ENCODE measurements at places on chromosomes 16 and 17.

DNA sequence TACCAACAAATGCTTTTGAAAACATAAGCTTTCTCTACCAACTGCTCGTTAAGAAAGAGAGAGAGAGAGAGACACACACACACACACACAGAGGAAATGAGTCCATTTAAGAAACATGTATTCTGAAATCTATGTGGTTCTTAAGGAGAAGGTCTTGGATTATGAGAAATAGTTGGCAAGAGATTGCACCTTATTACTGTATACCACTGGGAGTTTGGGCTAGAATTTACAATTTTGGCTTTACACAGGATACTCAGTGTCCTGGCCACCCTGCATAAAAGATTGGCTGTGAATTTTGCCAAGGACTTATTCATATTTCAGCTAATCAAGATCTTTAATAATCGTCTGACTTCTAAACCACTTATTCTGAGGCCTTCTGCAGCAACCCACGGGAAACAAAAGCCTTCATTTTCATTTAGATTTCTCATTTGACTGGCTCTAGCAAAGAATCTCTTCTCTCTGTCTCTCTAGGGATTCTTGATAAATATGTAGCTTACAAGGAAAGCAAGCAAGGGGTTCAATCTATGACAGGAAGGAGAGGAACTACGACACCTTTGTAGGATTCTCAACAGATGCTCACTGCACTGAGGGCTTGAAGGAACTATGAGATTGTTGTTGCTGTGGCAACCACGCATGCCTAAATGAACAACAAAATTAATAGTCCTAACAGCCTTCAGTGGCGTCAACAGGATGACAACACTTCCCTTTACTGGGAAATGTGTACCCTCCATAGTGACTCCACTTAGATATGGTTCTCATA, 75.3 kb upstream of the GNAO1 start:
- no peak for DNase-seq

GRCh38 chr17:65028545-65028843, 28.0 kb downstream of the GNA13 start:
- no peak for DNase-seq

- no peak for DNase-seq
These were observed 12.5 kb downstream of the ABAT start for GRCh38 chr16:8686879-8687278.

- no peak for DNase-seq
These were observed 20.1 kb downstream of the GID4 start for GRCh38 chr17:18059283-18059682.

DNA sequence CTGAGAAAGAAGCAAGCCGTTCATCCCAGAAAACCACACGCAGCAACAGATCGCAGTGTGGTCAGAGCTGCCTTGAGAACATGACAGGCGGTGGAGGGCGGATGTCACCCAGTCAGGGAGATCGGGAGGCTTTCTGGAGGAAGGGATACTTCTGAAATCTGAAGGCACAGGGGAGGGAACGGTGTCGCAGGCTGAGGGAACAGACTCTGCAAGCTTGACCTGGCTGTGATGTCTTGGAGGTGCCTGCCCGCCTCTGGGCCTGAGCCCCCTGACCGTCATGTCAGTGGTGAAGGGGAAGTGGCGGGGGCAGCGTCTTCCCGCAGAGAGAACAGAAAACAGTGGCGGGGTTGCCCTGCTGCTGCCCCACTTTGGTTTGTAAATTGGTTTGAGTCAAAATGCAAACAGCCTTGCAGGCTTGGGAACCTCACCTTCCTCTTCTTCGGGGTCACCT, 8.1 kb upstream of the ATP2A3 start:
- DNase-seq = no peak

GRCh38 chr16:62568926-62569325, 532.7 kb upstream of the CDH8 start:
- DNase-seq = no peak
